Ovary (tissue), 10 donors: ENCODE measurements at places on chromosomes 13 and 19. TPM values are rescaled to one million over a fixed set of nuclear protein-coding genes. Genes with fewer than 3 reads are reported as not detected.

- H3K4me1 ChIP-seq: no peaks in the 10 kb centered on the region
- no peak for DNase-seq
- H3K4me3 ChIP-seq: no peak overlapping the region
- no peaks in the 10 kb centered on the region for H3K27me3 ChIP-seq
Measured at GRCh38 chr13:94112227-94112626, 367.3 kb downstream of the DCT start.

- H3K27ac ChIP-seq: no peak overlapping the region
- no peaks in the 10 kb centered on the region for H3K36me3 ChIP-seq
- H3K27me3 ChIP-seq: no peaks in the 10 kb centered on the region
- DNase-seq: no peak
- H3K4me1 ChIP-seq: no peaks in the 10 kb centered on the region
- H3K4me3 ChIP-seq: no peak overlapping the region
Measured at GRCh38 chr19:33956941-33957340, 160.3 kb downstream of the KCTD15 start.

- no peaks in the 10 kb centered on the region for H3K36me3 ChIP-seq
- DNase-seq: no peak
- H3K27me3 ChIP-seq: no peaks in the 10 kb centered on the region
- H3K27ac ChIP-seq: no peak overlapping the region
- H3K4me1 ChIP-seq: no peaks in the 10 kb centered on the region
Measured at GRCh38 chr13:41864658-41865057, 96.3 kb downstream of the VWA8 start.

GRCh38 chr19:38071647-38072046 lies 152.4 kb downstream of the DPF1 start:
- H3K4me3 ChIP-seq: no peak overlapping the region
- no peak overlapping the region for H3K27ac ChIP-seq
- no peaks in the 10 kb centered on the region for H3K4me1 ChIP-seq
- H3K27me3 ChIP-seq: no peaks in the 10 kb centered on the region
- DNase-seq: no peak

DNA sequence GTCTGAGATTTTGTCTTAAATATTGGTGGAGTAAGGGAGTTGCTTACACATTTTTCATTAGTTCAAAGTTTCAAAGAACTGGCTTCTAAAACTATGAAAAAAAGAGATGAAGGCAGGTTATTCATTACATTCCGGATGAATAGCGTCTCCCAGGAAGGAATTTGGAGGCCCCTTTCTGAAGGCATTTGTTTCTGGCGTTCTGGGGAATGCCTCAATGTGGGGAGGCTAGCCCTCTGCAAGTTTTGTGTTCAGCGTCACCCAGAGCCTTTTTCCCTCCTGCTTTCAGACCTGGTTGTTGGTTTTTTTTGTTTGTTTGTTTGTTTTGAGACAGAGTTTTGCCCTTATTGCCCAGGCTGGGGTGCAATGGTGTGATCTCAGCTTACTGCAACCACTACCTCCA lies 21.0 kb downstream of the FAM124A start:
- H3K27me3 ChIP-seq: no peaks in the 10 kb centered on the region
- H3K4me3 ChIP-seq: no peak overlapping the region
- peaks cover 1% of the 10 kb centered on the region for H3K4me1 ChIP-seq
- no peak overlapping the region for H3K27ac ChIP-seq

Gene GPR18
- 0.30 TPM for total RNA-seq

Gene ARL11
- total RNA-seq: 0.15 TPM
